AML-193 (cell line): ENCODE measurements at places on chromosomes 4 and X.

GRCh38 chrX:45154462-45154861 lies 46.2 kb downstream of the DIPK2B start:
- DNase-seq = no peak

DNA sequence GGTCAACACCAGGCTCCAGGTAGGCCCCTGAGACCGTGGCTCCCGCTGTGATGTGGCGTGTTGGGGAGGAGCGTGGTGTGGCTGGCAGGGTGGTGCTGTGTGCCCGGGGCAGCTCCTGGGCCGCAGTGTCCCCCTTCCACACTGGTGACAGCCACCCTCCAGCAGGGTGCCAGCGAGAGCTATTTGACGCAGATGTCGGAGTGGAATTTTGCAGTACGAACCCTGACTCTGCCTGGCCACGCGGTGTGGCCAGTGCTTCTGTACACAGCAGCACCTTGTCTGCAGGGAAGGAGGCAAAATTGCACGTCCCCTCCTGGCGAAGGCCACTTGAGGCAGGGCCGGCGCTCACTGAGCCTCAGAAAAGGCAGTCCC lies 53.2 kb downstream of the CPZ start:
- DNase-seq = no peak

GRCh38 chr4:52612341-52612740 lies 46.8 kb downstream of the USP46 start:
- no peak for DNase-seq

DNA sequence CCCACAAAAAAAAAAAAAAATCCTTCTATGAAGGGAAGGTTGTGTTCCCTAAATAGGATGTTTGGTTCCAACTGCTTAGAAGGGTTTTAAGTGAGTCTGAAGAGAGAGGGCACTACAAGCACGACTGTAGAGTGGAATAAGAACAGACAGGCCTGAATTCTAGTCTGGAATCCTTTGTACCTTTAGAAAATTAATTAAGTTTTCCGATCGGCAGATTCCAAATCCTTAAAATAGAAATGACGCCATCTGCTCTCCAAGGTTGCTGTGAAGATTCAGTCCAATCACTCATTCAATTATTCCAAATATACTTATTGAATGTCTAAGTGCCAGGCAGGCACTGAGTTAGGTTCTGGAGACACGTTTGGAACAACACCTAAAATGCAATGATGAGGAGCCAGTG lies 3.8 kb downstream of the HS3ST1 start:
- no peak for DNase-seq

DNA sequence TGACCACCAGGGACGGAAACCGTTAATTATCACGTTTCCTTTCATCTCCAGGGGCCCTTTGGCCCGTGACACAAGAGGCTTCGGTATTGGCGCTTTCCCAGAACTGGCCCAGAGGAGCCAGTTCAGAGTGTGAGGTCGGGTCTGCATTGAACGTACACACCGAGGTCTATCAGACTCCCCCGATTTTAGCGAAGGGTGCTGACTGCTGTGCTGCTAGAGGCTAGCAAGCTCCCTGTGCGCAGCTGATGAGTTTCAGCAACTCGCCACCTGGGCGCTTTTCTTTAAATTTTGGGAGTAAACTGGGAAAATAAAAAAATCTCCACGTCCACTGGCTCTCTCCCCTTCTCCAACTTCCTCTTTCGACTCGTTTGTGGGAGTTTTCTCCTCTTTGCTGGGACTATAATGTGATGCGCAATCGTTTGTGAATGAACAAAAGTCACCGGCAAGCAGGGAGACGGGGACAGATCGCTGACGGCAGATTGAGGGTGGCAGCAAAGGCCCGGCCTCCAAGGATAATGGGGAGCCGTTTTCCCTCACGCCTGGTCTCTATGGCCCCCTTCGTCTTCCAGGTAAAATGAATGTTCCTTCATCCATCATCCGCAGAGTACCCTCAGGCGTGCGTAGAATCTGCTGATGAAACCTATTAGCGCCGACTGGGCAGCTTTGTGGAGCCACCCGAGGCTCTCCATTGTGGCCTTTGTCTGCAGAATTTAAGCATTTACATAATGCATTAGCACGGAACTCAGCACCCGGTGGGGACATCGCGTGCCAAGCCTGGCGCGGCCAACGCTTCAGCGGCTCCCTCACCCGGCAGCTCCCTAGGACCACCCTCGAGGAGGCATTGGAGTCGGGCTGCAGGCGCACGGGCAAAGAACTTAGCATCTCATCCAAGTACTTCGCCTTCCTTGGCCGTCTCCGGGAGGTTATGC lies 1.6 kb upstream of the LRAT start:
- no peak for DNase-seq

DNA sequence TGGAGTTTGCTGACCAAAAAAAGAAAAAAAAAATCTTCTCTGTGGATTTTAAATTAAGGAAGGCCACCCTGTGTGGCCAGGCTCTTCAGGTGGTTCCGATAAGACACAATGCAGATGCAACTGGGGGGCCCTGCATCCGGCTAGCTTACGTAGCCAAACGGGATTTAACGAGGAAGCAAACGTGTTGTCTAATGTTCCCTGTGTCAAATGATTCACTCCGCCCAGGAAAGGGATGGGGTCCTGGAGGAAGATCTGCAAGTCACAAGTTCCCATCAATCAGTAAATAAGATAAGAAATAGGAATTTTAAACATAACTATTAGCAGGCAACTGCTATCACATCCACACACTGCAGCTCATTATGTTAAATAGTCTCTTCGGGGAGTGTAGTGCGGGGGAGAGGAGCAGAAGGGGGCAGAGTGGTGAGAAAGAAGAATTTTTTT lies 216.4 kb upstream of the GYPA start:
- DNase-seq = no peak

DNA sequence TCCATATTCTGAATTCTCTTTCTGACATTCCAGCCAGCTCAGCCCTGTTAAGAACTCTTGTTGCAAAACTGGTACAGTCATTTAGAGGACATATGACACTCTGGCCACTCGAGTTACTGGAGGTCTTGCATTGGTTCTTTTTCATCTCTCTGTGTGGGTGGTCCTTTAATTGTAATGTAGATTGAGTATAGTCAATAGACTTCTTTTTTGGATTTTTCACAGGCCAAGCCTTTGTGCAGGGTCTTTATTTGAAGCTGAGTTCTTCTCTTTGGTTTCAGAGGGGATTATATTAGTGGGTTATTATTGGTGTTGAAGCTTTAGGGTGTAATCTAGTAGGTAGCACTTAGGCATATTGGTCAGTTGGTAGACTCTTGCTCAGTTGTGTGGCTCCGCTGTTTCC lies 118.0 kb upstream of the GIMD1 start:
- no peak for DNase-seq

GRCh38 chrX:110006821-110007375 lies 4.0 kb downstream of the TMEM164 start:
- DNase-seq = no peak

DNA sequence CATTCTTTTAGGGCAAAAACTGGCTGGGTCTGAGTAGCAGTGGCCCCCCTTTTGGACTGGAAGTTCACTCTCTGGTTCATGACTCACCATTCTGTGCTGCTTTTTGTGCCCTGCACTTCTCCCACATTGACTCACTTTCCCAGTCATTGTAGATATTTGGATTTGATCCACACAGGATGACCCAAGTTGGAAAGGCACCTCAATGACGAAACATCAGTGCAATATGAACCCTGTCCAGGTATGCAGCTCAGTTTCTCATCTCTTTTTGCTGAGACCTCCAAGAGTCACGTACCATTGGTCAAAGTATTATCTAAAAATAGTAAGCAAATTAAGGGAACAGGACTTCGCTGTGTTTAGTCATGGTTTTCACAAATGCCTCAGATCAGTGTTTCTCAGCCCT lies 92.7 kb downstream of the CBLL2 start:
- no peak for DNase-seq

DNA sequence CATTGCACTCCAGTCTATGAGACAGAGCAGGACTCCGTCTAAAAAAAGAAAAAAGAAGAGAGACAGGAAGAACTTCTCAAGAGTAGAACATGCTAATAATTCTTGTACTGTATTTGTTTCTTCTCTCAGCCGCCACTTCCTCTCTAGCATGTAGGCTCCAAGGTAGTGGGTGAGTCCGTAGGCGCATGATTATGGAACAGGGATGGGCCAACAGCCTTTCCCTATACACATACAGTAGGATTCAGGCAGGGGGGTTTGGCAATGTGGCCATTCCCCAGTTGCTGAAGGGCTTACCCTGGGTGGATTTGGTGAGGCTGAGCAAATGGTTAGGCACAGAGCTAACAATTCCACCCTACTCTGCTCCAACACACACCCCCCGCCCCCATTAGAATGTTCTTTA lies 35.0 kb upstream of the APLN start:
- no peak for DNase-seq

GRCh38 chrX:16018291-16018690 lies 105.1 kb upstream of the GRPR start:
- no peak for DNase-seq
